NCI-H1048 (cell line): ENCODE measurements at places on chromosomes 1 and 21.

- DNase-seq = no peak
Observed at GRCh38 chr1:38208716-38209632, 162.4 kb upstream of the POU3F1 start.

- no peak for DNase-seq
Observed at GRCh38 chr1:226001963-226002666, 3.0 kb upstream of the SDE2 start.

- DNase-seq = no peak
Observed at GRCh38 chr1:110673805-110674336, 869 bp downstream of the KCNA3 start.

- DNase-seq = no peak
Observed at GRCh38 chr21:32819694-32820093, 48.1 kb upstream of the PAXBP1 start.

- no peak for DNase-seq
Observed at GRCh38 chr1:20373286-20373685, 82.6 kb downstream of the VWA5B1 start.

DNA sequence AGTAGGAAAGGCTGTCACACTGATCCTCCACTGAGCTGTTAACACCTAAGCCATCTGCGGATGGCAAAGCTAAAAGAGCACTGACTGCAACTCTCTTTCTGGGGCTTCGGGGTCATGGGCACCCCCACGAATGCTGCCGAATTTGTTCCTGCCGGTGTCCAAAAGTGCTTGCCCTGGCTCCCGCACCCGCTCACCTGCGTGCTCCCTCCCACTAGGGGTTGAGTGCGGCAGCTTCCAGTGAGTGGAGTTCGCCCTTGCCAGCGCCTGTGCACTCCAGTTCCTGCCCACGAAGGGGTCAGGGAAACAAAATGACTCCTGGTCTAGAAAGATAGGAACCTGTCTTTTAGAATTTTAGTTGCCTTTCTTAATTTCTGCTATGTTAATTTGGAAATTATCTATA, 78.7 kb downstream of the IFI44 start:
- no peak for DNase-seq

GRCh38 chr1:177741476-177741875, 228.4 kb downstream of the SEC16B start:
- DNase-seq = no peak

- no peak for DNase-seq
Observed at GRCh38 chr1:197144570-197145325, 1.7 kb downstream of the ASPM start.

GRCh38 chr1:175373786-175374623, 181.4 kb upstream of the KIAA0040 start:
- no peak for DNase-seq

GRCh38 chr1:43875331-43875730, 58.3 kb upstream of the ARTN start:
- DNase-seq = no peak

- no peak for DNase-seq
Observed at GRCh38 chr1:17212009-17212408, 7.1 kb downstream of the PADI1 start.

GRCh38 chr1:14522926-14523241, 75.6 kb upstream of the KAZN start:
- DNase-seq = no peak

- DNase-seq = no peak
Observed at GRCh38 chr1:31154000-31154631, 85.6 kb downstream of the NKAIN1 start.

DNA sequence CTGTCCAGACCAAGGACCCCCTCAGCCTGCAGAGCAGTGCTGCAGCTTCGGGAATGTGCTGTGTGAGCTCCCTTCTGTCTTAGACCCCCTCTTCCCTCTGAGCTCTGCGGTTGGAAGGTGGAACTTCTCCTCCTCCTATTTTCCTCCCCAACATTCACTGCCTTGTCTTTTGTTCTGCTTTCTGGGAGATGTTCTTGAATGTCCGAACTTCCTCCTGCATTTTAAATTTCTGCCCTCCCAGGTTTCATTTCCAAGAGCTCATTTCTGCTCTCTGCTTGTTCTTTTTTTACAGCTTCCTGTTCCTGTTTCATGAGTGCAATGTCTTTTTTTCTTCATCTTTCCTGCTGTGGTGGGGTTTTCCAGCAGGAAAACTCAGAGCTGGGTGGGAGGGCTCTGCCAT, 29.3 kb downstream of the RRP1 start:
- no peak for DNase-seq

DNA sequence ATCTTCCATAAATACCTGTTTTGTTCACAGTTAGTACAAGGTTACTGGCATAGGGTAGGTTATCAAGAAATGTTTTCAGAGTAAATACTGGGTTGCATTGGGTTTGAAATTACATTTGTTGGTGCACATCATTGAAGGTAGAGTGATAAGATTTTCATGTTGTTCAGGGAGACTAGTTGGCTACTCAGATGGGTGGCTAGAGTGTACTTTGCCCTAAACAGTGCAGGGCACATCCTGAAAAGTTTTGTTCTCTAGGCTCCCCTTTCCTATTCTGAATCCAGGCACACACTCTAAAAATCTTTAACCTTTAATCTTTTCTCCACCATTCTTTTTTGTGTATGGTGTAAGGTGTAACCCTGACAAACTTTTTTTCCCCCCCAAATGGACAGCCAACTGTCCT, 18.0 kb downstream of the POU2F1 start:
- no peak for DNase-seq

- no peak for DNase-seq
Observed at GRCh38 chr1:55239548-55239947, 24.4 kb upstream of the USP24 start.

DNA sequence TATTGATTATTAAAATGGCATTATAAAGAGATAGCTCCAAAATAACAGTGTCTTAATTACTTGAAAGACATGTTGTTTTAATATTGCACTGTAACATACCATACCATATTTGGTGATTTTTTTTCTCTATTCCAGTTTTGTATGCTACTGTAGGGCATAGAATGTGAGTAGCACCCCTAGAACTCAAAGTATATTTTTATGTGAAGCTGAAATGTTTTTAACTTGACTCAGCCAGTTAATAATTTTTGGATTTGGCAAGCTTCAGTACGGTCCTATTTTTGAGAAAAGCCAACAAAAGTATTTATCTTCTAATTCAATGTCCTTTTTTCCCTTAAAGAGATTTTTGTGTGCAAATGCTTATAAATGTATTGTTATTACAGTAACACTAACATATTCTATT, 593.8 kb downstream of the USP25 start:
- no peak for DNase-seq

GRCh38 chr1:203117611-203118575, 9.6 kb upstream of the ADORA1 start:
- DNase-seq = peak; percentile 16
